ENCODE measurements at places on chromosomes 6 and 20.

- DNase-seq, result no peak
These were observed 3.5 kb upstream of the DDR1 start for GRCh38 chr6:30880698-30881252.

GRCh38 chr6:22958677-22959076 is 389.3 kb downstream of the HDGFL1 start:
- no peak for DNase-seq

- DNase-seq, result no peak
These were observed 184.3 kb downstream of the TBXT start for GRCh38 chr6:165983112-165984072.

- no peak for DNase-seq
These were observed 62.2 kb downstream of the MYLK4 start for GRCh38 chr6:2688401-2689064.

GRCh38 chr20:18323705-18324104 is 35.4 kb downstream of the ZNF133 start:
- DNase-seq, result no peak

- no peak for DNase-seq
These were observed 33.6 kb downstream of the WFDC3 start for GRCh38 chr20:45758096-45758495.

DNA sequence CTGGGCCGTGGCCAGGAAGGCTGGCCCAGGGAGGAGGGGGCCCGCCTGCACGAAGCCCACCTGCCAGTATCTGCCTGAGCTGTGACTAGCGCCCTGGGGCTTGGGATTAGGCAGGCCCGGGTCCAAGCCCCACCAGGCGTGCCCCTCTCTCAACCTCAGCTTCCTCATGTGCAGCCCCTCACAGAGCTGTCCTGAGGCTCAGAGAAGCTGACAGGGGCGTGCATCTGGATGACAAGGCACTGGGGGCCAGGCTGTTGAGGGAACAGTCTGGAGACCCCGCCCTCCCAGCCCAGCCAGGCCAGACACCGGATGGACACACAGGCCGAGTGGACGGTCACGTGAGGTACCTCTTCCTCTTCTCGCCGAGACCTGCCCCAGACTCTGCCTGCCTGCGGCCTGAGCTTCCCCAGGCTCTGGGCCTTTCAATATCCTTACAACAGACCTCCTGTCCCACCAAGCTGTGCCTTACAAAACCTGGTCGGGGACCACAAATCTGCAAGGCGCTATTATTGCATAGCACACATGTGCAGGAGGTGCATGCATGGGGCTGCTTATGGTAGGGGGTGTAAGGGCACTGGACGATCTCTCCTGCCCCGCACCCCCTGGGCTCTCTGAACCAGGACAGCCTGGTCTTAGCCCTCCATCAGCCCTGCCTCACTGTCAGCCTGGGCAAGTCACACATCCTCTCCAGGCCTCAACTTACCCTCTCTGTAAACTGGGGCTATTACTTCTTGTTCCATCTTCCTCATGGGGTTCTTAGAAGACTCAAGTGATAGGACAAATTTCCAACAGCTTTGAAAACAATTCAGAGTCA is 20.0 kb downstream of the NOL4L start:
- DNase-seq, result no peak

DNA sequence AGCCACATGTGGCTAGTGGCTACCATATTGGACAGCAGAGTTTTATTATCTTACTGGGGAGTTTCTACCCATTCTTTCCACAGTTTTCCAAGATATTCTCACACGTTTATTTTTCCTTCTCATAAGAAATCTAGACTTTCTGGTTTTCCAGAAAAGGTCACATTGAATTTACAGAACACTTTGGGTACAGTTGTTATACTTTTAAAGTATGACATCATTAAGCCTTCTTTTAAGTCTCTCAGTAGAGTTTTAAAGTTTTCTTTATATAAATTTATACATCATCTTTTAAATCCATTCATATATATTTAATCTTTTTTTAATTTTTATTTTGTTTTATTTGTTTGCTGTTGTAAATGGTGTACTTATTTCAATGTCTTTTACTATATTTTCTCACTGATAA is 200.3 kb upstream of the QKI start:
- no peak for DNase-seq

DNA sequence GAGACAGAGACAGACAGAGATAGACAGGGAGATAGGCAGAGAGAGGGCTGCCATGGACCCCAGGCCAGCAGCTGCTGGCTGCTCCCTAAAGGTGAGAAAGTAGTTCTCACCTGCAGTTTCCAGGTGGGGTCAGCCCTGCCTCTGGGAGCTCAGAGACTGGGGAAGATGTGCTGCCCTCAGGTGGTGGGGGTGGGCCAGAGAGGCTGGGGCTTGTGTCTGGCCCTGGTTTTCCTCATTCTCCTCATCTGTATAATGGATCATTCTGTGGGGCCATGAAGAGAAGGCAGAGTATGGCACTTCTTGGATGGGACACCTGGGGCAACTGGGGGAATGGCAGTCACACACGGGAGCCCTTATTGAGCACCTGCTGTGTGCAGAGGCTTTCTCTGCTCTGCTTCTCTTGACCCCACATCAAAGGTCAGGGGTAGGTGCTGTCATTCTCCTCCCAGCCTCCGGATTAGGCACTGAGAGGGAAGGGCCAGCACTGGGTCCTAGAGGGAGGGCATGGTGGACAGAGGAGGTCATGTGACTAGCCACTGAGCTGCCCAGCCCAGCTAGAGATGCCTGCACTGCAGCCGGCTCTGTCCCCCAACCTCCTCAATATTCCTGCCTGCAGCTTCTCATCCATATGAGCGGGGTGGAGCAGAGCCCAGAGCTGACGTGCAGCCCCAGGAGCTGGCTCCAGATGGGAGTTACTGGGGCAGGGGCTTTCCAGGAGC is 4.1 kb downstream of the ANGPT4 start:
- peak; percentile 20 for DNase-seq

DNA sequence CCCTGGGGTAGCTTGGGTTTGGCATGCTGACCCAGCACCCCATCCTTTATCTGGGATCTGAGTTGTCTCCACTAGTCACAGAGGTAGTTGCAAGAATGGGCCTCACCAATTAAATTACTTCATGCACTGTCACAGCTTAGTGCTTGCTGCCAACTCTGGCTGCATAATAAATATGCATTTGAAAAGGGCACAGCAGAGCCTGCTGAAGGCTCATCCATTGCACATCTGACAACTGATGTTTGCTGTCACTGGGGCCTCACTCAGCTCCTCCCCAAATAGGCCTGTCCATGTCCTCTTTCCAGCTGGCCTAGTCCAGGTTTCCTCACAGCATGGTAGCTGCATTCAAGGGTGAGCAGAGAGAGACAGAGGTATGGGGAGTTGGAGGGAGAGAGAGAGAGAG is 13.3 kb upstream of the NXT1 start:
- no peak for DNase-seq
